ENCODE measurements at places on chromosomes 3 and 15.

- no peak for DNase-seq
Observed at GRCh38 chr3:24923570-24923969, 428.9 kb upstream of the THRB start.

- DNase-seq: no peak
Observed at GRCh38 chr3:1578124-1578806, 485.4 kb downstream of the CNTN6 start.

GRCh38 chr3:24498796-24499195 lies 4.1 kb upstream of the THRB start:
- no peak for DNase-seq

GRCh38 chr3:43998836-43999727 lies 242.6 kb upstream of the TOPAZ1 start:
- DNase-seq: no peak

DNA sequence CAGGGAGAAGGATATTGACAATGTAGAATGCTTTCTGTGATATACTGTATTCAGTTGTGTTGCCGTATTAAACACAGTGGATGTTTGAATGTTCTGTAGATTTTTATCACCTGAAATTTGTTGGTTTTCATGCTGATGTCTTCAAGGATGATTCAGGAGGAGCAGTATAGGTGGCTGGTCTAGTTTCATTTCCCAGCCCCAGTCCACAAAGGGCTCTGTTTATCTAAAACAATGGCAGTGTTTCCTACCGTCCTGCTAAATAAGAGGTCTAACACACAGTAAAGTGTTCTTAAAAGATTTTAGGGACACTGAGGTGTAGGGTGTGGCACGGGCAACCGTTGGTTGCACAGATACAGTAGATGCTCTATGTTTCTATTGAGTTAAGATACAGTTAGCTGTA lies 26.0 kb downstream of the NEO1 start:
- DNase-seq: no peak

- DNase-seq: no peak
Observed at GRCh38 chr3:179256813-179257212, 5.9 kb upstream of the KCNMB3 start.

DNA sequence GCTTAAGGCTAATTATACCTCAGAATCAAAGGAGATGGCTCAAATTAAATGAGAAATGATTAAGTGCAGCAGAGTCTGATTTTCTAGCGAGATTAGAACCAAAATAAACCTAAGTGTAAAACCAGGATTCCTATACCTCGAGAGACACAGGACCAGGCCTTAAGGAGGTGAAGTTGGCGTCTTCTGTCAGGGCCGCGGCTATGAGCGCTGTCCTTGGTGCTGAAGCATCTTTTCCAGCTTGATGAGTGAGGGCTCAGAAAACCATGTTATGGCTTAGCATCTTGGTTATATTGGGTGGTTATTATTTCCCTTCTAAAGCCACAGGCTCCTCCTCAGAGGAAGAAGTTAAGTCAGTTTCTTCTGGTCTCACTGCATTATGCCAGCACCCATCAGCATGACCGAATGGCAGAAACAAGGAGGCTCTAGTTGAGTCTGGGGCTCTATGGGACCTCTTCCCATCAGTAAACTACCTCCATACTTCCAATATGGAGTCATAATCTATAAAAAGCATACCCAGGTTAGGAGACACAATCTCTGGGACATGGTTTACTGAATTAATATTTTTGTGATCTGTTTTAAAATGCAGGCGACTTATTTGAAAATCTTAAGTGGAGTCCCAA lies 120.1 kb upstream of the NMNAT3 start:
- peak; percentile 1 for DNase-seq

- no peak for DNase-seq
Observed at GRCh38 chr15:69610277-69610676, 157.7 kb downstream of the RPLP1 start.

GRCh38 chr15:52379395-52380106 lies 83.9 kb upstream of the MYO5C start:
- DNase-seq: no peak

DNA sequence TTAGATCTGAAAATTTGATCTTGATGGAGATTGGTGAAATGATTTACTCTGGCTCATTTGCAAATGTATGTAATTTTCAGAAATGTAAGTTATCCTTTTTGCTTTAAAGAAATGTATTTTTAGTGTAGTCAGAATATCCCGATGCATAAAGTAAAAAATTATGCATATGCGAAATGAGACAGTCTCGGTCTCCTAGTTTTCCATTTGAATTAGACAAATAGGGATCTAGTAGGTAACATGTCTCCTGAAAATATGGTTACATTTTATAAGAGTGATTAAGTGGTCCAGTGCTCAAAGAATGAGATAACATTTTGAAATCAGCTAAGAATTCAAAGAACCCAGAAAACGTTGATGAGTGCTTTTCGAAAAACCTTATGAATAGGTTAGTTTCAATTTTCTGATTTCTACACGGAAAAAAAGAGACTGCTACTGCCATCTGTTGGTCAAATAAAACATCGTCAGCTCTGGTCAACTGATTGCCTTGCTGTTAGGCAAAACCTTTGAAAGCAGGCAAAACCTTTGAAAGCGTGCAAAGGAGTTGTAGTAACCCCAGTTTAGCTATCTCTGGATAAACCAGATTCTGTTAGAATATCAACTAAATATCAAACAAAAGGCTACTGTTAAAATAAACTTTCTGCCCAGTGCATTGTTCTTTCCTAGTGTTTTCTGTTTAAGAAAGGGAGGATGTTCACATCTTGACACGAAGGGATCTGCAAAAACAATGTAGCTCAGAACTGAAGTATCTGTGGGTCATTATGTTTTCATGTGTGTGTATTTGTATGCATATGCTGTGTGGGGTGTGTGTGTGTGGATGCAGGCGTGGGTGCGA lies 59.3 kb upstream of the CHMP2B start:
- no peak for DNase-seq

GRCh38 chr3:73618461-73618860 lies 6.3 kb downstream of the PDZRN3 start:
- no peak for DNase-seq

GRCh38 chr3:36210840-36211651 lies 169.3 kb upstream of the STAC start:
- no peak for DNase-seq

DNA sequence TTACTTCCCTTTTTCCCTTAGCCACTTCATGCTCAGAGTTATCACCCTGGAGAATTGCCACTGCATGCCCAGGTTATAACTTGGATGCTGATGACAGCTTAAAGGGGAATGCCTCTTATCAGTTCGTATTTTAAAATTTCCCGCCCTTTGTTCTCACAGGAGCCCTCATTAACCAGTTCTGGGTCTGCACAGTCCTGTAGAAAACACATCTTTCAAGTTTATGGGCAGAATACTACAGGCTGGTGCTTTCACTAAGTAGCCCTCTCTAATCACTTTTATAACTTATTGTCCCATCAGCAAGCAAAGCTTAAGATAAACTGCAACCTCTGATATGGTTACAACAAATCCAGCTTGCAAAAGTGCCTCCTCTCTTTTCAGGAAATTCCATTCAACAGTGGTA lies 587.3 kb upstream of the UBE2E2 start:
- no peak for DNase-seq

GRCh38 chr3:177228601-177229190 lies 31.4 kb upstream of the TBL1XR1 start:
- DNase-seq: no peak

DNA sequence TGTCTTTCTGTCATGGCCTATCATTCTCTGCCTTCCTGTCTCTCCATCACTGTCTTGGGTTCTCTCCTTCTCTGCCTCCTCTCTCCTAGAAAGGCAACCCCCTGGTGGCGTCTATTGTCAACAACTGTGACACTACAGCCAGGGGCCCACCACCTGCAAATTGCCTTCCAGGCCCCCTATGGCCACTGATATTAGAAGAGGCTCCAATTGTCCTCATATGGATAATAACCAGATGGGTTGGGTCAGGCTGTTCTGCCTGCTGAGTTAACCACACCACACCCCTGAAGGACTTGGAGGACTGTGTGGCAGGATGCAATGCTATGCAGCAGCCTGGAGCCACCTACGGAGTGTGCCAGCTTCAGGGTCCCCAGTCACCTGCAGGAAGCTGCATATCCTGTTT lies 665.0 kb downstream of the NTRK3 start:
- no peak for DNase-seq

DNA sequence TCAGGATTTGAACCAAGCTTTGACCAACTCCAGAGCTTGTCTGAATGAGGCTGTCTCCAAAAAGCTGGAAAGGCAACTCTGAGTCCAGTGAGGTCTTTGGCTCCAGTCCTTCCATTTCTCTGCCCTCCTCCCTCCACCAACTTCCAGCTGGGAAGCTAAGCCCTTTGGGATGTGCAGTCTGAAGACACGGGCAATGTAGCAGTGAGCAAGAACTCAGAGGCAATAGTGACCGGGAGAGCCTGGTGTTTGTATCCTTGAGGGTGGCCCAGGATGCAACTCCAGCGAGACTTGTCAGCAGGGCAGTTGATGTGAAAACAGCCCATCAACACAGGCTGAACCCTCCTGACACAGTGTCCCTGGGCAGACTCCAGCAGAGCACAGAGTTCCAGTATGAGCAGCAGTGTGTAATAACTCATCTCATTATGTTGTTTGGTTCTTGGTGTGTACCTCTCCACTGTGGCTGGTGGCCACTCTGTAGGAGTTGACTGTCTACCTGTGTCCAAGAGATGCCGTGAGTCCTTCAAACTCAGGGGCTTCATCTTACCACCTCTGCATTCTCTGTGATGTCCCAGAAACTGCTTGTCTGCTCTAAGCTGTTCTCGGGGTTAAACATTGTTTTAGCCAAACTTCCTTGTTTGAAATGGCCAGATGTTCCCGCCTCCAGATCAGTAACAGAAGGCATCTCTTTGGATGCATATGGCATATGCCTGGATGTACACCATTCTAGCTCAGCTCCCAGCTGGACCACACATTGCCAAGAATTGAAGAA lies 6.6 kb downstream of the CDCP1 start:
- DNase-seq: no peak

DNA sequence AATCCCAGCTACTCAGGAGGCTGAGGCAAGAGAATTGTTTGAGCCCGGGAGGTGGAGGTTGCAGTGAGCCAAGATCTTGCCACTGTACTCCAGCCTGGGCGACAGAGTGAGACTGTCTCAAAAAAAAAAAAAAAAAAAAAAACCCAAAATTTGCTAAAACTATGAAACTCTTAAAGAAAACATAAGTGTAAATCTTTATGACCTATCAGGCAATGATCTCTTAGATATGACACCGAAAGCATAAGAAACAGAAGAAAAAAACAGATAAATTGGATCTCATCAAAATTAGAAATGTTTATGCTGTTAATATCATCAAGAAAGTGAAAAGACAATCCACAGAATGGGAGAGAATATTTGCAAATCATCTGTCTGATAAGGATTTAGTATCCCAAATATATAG lies 15.3 kb downstream of the GRAMD2A start:
- no peak for DNase-seq

GRCh38 chr3:94862703-94863102 lies 799.8 kb downstream of the NSUN3 start:
- no peak for DNase-seq

GRCh38 chr15:49696433-49696832 lies 75.6 kb downstream of the DTWD1 start:
- DNase-seq: no peak

DNA sequence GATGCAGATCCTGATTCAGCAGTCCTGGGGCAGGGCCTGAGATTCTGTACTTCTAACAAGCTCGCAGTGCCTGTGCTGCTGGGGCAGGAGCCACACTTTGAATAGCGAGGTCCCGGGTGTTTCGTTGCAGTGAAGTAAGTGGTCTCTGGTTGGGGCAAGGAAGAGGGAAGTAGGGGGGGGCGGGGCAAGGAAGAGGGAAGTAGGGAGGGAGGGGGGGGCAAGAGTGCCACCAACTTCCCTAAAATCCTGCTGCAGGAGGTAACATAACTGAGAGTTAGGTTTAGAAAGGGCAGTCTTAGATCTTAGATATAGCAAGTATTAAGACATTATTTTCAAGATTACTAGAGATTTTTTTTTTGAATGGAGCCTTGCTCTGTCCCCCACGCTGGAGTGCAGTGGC lies 35.5 kb downstream of the CRTAP start:
- no peak for DNase-seq

- DNase-seq: no peak
Observed at GRCh38 chr15:58424722-58425121, 7.1 kb upstream of the LIPC start.

- DNase-seq: no peak
Observed at GRCh38 chr3:177065285-177066033, 131.8 kb downstream of the TBL1XR1 start.

- no peak for DNase-seq
Observed at GRCh38 chr3:24899901-24900603, 405.4 kb upstream of the THRB start.

DNA sequence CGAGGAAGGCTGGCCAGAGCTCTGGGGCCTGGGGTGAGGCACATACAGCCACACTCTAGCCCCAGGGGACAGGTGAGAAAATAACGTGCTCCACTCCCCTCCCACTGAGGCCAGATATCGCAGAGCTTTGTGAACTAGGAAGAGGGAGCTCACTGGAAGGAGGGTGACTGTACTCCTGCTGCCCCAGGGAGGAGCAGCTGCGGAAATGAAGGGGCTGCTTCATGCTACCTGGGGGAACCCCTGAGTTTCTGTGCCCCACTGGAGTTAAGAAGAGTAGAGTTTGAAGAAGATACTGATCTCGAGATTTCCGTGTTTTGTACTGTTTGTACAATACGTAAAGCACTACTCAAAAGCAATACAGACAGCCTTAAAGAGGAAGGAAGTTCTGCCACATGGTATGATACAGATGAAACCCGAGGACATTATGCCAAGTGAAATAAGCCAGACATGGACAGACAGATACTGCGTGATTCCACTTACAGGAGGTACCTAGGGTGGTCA lies 44.6 kb downstream of the CMTM6 start:
- no peak for DNase-seq

- no peak for DNase-seq
Observed at GRCh38 chr3:190941694-190942260, 79.3 kb upstream of the GMNC start.

DNA sequence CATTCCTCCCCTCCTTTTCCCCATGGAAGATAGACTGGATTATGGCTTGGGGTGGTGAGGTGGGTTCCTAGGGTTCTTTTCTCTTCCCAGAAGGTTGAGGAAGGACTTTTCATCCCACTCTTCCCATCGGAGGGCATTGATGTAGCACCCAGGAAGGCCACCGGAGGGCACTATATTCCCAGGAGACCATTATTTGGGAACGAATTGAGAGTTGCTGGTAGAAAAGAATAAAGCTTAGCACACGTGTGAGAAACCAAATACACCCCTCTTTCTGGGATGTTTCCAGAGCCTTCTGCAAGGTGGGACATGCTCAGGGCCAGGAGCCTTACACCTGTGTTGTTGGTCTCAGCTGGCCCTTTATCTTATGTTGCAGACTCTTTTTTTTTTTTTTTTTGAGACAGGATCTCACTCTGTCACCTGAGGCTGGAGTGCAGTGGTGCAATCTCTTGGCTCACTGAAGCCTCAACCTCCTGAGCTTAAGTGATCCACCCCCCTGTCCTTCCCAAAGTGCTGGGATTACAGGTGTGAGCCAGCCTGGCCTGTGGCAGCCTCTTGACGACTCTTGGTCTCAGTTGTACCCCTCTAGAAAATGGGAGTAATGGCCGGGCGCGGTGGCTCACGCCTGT lies 6.3 kb upstream of the CDC25A start:
- peak; percentile 17 for DNase-seq

Data from stimulated activated CD4-positive, alpha-beta T cell treated with anti-CD3 and anti-CD28 coated beads, Interleukin-4, amount 100 ng/mL, for 48 hours (primary cell).